ENCODE measurements at places on chromosomes 3 and 15. TPM values are rescaled to one million over a fixed set of nuclear protein-coding genes. Genes with fewer than 3 reads are reported as not detected.

The OCA2 gene
- total RNA-seq: 0.73 TPM

The SLC7A14 gene
- total RNA-seq: 11.9 TPM

The CACNA2D2 gene
- total RNA-seq: 12.2 TPM

The LHFPL4 gene
- 31.2 TPM for total RNA-seq

The LTK gene
- total RNA-seq: 0.36 TPM

DNA sequence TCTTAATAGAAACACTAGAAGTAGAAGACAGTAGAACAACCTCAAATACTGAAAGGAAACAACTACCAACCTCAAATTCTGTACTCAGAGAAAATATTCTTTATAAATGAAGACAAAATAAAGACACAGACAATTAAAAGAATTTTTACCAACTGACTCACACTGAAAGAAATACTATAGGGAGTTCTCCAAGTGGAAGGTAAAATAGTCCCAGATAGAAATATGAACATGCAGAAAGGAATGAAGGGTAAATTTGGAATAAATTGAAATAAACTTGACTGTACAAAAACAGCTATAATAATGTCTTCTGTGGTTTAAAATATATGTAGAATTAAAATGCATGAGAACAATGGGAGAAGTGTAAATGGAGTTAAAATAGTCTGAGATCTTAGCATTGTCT, 36.7 kb upstream of the CCDC174 start:
- no peak for DNase-seq

DNA sequence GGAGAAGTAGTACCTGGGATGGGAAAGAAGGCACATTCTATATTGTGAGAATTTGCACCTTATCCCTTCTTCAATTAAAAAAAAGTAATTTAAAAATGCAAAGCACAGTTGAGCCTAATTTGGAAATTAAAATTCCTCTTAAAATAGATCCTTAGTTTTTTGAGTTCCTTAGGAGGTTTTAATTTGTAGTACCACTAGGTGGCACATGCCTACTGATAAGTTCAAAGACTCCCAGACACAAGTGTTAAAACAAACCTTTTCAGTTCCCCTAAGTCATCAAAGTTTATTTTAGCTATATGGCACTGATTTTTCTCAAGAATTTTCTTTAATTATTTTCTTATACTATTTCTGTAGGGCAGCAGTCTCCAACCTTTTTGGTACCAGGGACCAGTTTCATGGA, 127.6 kb upstream of the AZI2 start:
- peak; percentile 9 for DNase-seq

- no peak for DNase-seq
Measured at GRCh38 chr3:157073810-157074209, 86.1 kb downstream of the CCNL1 start.

GRCh38 chr3:158739078-158739477, 6.8 kb upstream of the RARRES1 start:
- DNase-seq: no peak

All from cerebellum (tissue), 4 donors.